NCI-H1092 treated with DMSO at 0.1 percent for 48 hours (cell line): ENCODE measurements at places on chromosomes 1 and 21.

DNA sequence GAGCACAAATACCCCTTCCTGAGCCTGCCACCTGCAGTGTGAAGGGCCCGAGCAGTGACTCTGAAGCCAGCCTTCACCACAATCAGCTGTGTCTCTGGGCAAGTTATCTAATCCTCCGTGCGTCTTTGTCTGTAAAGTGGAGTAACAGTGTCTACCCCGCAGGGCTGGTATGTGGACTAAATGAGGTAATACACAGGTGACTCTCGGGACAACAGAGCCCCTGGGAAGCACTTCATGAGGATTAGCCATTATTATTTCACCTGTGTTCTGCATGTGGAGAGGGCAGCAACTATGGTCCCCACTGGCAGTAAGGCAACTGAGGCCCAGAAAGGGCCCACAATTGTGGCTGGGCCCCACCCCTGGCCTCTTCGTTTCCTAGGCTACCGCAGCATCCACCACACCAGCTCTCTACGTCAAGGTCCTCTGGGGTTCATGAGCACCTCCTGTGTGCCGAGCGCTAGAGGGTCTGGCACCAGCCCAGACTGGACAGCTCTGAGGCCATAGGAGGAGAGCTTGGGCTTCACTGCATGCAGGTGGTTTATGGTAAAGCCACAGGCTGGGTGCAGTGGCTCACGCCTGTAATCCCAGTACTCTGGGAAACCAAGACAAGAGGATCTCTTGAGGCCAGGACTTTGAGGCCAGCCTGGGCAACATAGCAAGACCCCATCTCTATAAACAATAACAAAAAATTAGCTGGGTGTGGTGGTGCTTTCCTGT lies 41.3 kb upstream of the LRP8 start:
- DNase-seq, result no peak

- DNase-seq, result no peak
These were observed 162.6 kb downstream of the PIK3R3 start for GRCh38 chr1:45969866-45970265.

- DNase-seq, result no peak
These were observed 15.5 kb downstream of the ST3GAL3 start for GRCh38 chr1:43722810-43723209.

- DNase-seq, result no peak
These were observed 1512.5 kb upstream of the B3GALT2 start for GRCh38 chr1:194698908-194699318.

DNA sequence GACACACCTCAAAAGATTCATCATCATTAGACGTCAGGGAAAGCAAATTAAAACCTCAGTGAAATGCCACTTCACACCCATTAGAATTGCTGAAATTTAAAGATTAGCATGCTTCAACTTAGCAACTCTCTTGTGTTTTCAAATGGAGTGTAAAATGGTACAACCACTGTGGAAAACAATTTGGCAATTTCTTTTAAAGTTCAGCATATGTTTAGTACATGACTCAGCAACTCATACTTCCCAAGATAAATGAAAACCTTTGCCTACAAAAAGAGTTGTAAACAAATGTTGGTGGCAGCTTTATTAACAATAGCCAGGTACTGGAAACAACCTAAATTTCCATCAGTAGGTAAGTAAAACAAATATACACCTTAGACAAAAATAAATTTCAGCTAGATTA lies 42.7 kb downstream of the ST3GAL3 start:
- no peak for DNase-seq

GRCh38 chr1:185795181-185795580 lies 61.0 kb downstream of the HMCN1 start:
- no peak for DNase-seq

GRCh38 chr21:19420565-19420964 lies 1017.0 kb upstream of the TMPRSS15 start:
- no peak for DNase-seq

GRCh38 chr1:20633190-20634064 lies at the start of gene PINK1:
PINK1 (plus strand) TSS chr1:20633458; CDS start chr1:20633549, 91 bp downstream.
- DNase-seq, result peak; percentile 78
